ENCODE measurements at places on chromosomes 6 and 20.

GRCh38 chr20:17875106-17875980 is 93.3 kb downstream of the SNX5 start:
- DNase-seq, result peak; percentile 37

GRCh38 chr6:1593286-1593957 is 16.3 kb upstream of the FOXC1 start:
- DNase-seq, result peak; percentile 5

DNA sequence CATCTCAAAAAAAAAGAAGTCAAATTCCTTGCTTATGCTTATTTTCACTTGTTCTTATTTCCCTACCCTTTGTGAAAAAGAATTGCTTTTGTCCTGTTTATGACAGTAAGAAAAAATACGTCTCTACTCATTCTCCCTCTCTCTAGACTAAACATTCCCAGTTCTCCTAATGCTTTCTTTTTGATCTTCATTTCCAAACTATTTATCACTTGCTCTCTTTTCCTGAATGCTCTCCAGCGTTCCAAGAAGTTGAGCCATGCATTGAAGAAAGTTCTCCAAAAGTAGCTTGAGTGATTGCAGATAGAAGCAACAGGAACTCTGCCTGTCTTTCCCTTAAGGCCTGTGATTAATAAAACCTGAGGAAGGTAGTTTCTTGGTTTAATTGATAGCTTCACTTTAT is 53.1 kb upstream of the TMEM170B start:
- DNase-seq, result no peak

DNA sequence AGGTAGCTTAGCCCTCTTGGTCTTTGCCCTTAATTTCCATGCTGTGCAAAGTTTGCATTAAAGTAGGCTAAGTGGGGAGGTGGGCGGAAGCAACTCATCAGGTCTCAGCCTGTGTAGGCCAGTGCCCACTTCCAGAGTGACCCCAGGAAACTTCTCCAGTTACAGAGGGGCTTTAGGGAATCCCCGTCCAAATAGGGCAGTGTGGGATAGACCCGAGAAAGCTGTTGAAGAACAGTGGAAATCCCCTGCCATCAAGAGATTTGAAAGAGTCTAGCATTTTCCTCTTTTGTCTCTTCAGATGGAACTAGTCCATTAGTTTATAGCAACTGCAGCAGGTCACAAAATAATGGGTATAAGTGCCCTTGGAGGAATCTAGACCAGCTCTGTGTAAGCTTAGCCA is 20.2 kb downstream of the SF3B5 start:
- no peak for DNase-seq

DNA sequence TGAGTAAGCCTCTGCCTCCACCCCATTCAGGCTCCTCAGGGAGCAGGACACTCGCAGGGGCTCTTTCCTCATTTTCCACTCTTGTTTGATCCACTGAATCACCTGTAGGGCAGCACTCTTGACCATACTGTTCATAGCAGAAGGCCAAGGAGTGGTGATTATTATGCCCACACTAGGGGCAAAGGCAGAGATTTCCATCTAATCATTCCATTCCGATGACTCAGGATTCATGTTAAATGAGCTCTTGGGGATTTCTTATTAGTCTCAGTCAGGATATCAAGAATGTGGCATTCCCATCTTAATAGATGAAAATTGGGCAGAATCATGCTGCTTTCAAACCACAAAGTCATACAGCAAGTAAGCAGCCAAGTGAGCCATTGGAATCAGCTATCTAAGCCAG is 101.9 kb upstream of the MOCS1 start:
- DNase-seq, result no peak

DNA sequence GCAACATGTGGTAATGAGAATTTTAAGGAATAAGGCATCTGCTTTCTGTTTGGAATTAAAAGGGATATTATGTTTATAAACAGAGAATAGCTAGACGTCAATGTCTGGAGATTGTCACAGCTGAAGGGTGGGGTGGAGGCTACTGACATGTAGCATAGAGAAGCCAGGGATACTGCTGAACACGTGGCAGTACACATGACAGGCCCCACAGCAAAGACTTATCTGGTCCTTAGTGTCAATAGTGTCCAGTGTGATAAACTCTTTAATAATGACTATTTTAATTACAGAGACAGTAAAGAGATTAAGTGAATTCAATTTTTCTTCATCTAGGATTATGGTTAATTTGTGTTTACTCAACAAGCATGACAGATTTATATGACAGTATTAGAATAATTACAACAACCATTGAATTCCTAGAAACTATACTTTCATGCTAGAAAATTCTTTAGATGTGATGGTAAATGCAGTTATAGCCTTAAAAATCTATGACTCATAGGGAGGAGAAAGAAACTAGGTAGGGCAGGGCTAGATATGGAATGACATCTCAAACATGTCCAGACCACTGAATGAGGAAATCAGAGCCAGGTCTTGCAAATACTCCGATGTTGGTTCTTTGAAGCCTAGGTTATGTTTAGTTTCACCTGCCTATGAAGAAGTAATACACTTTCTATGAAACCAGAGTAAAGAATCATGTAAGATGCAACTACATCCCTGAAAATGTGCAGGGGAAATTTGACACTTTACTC is 399.5 kb downstream of the PHF3 start:
- no peak for DNase-seq

DNA sequence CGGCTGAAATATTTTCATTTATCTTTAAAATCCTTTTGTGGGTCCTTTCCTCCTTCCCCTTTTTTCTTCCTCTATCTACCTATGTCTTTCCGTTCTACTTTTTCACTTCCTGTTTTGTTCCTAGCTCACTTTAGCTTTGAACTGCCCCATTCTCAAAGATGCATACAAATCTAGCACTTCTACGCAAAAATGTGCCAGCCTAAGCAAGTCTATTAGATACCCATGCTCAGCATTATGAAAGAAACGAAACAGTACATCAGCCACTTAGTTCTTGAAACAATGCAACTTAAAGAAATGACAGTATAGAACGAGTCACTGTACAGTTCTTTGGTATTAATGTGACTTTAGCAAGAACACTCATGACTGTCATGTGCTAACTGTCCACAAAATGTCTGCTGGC is 47.3 kb upstream of the MARCKS start:
- DNase-seq, result no peak

- DNase-seq, result peak; percentile 30
Observed at GRCh38 chr6:134317471-134318131, at the start of gene SGK1. TSS of gene SGK1 (minus strand) at chr6:134318112. CDS start at chr6:134317460, 652 bp downstream.

DNA sequence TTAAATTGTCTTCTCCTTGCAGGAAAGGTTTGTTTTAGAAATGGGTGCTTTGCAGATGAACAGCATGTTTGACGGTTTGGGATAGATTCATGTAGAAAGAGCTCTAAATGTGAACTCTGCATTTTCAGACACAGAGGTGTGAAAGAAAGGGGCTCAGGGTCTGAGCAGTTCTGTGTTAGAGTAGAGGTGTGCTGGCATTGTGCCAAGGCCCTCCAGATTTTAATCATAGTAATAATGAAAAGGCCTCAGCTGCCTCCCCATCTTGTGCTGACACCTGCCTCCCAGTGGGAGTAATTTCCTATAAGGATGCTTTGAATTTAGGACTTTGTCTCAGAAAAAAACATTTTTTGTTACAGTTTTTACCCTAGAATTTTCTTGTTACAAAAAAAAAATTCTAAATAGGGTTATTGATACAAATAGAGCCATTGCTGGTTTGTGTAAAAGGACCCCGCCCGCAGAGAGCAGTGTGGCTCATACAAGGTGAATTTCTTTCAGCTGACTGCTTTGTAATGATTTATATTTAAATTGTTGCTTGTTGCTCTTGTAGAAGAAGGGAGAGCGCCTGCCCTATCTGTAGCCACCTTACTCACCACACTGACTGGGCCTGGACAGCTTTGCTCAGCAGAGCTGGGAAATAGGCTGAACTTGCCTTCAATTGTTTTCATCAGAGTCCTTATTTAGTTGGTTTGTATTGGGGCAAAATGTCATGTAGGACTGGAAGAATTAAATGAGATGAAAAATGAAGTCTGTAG is 294.5 kb downstream of the ZFAND3 start:
- no peak for DNase-seq

GRCh38 chr20:50482396-50482981 is 27.7 kb upstream of the PTPN1 start:
- DNase-seq, result no peak
